ENCODE measurements at places on chromosomes 5 and 9.

DNA sequence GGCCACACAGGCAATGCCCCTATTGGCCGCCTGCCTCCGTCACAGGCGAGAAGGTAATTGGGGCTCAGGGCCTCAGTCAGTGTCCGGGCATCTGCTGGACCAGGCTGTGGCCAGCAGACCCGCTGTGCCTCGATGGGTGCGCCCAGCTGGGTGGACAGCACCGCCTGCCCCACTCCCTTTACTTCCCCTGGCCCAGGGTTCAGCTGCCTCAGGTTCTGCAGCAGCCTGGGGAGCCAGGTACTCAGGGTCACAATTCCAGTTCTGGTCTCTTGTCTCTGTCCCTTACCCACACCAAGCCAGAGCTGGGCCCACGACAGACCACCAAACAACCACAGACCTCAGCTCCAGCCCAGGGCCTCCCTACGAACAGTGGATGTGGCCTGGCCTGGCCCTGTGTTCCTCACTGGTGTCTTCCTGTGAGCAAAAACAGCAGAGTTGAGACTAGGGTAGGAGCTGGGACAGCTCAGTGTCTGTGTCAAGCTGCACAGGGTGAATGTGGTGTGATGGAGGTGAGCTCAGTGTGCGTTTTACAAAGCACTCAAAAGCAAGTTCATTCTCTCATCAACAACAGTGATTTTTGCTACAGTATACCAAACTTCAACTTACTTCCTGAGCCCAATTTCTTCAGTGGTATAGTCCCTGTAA lies 33.4 kb upstream of the SUSD3 start:
- DNase-seq = no peak

- DNase-seq = no peak
Observed at GRCh38 chr9:124390794-124391658, 24.2 kb downstream of the PSMB7 start.

DNA sequence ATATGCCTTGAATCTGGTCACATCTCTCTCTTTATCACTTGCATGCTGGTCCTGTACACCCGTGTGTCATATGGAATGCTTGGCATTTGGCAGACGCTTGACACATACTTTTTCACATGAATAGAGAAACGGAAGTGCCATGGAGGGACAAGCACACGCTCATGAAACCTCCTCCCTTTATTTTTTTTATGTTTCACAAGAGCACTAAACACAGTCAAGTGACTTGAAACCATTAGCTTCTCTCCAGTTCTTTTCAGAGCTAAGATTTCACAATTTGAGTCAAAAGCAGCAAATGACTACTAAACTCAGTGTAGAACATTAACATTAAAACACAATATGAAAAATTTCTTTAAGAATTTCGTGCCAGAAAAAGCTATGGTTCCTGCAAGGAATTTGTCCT lies 151.1 kb downstream of the DOCK2 start:
- no peak for DNase-seq

GRCh38 chr9:79641070-79641469 lies 69.3 kb downstream of the TLE4 start:
- no peak for DNase-seq

- no peak for DNase-seq
Observed at GRCh38 chr5:66602621-66603020, 6.4 kb downstream of the MAST4 start.

DNA sequence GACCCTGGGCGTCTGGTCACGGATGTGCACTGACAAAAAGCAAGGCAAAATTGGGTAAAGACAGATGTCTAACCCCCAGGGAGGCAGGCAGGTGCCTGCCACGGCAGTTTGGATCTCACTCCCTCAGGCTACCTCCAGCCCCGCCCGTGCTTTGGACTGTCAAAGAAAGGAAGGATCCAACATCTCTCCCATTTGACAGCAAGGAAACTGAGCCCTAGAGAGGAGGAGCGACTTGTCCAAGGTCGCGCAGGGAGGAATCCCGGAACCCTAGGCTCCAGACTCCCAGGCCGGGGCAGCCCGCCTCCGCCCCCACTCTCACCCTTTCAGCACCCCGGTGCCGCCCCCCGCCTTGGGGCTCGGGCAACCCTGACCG lies 376 bp downstream of the GOLGA1 start:
- no peak for DNase-seq

GRCh38 chr5:143682246-143682905 lies 129.6 kb upstream of the HMHB1 start:
- no peak for DNase-seq

DNA sequence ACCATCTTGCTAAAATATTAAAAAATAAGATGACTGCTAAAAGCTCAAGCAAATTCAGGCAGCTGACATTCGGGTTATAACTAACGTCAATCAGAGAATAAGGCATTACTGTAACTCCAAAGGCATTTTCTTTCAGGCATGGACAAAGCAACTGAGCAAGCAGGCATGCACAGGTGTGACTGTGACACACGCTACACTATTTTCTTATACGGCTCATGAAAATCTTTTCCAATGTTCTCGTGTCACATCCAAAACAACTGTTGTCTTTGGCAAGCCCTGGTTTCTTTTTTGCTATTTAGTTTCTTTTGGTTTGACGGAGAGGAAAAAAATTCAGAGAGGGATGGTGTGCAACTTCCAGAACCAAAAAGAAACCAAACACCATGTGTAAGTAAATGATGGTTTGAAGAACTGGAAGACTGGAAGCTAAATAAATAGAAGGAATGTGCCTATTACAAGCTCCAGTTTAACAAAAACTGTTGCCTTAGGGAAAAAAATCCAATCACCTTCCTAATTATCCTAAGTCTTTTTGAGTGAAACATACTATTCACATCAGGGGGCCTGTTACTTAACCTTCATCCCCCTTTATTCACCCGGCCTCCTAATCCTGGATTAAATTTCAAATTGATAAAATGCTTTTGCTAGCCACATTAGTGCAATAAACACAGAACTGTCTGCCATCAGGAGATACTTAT lies 277.6 kb downstream of the PSAT1 start:
- DNase-seq = no peak

GRCh38 chr5:73638344-73639095 lies 12.5 kb downstream of the ARHGEF28 start:
- no peak for DNase-seq

GRCh38 chr9:70901746-70902145 lies 219.7 kb downstream of the TRPM3 start:
- DNase-seq = no peak

DNA sequence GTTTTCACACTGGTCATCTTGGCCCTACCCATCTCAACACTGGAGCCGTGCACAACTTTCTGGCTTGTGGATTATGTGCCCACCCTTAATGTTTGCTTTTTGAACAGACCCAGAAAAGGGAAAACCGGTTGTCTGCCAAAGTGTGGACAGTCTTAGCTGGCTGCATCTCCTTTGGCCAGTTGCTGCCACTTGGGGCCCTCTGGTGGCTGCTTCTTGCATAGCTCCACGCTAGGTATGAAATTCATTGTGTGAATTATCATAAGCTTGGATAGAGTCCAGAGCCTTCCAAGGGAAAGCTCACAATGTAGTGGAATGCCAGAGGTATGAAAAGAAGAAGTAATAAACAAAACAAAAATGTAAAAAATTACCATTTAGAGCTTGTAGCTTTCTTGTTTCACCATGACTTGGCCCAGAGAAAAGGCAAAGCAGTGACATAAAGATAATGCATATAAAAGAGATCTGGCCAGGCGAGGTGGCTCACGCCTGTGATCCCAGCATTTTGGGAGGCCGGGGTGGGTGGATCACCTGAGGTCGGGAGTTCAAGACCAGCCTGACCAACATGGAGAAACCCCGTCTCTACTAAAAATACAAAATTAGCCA lies 12.5 kb upstream of the SLC36A3 start:
- peak; percentile 79 for DNase-seq

- no peak for DNase-seq
Observed at GRCh38 chr5:148482196-148482595, 98.4 kb downstream of the FBXO38 start.

- no peak for DNase-seq
Observed at GRCh38 chr5:147759441-147759840, 23.1 kb downstream of the JAKMIP2 start.

- DNase-seq = no peak
Observed at GRCh38 chr9:7147121-7148090, 389.6 kb downstream of the KDM4C start.

GRCh38 chr9:20692554-20692953 lies 8.5 kb downstream of the FOCAD start:
- DNase-seq = no peak

- no peak for DNase-seq
Observed at GRCh38 chr5:133552925-133553525, 59.3 kb downstream of the FSTL4 start.

DNA sequence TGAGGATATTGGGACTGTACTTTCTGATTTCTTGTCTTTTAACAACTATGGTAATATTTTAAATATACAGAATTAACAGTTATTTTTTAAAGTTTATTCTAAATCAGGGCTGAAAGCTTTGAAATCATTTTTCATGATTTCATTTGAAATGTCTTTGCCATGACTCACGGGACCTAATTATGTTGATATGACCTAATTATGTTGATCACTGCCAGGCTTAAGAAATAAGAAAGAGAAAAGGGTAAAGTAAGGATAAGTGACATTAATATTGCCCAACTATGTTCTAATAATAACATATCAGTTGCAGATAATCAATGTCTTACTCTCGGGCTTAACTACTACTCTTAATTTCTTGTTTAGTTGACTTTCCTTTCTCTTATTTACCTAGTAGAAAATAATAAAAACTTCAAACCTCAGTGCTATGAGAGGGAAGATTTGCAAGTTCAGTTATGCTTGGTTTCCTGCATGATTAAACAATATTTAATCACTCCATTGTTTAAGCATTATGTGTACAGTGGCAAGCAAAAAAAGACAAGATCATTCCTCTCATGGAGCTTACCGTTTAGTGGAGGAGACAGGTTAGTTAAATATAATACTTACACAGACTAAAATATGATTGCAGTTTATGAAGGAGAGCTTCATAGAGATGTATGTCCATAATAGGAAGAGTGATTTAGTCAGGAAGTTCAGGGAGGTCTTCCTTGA lies 67.0 kb upstream of the EIF4EBP3 start:
- DNase-seq = no peak

- no peak for DNase-seq
Observed at GRCh38 chr9:131587906-131588305, 42.6 kb downstream of the PRRT1B start.

GRCh38 chr5:77641963-77642737 lies 3.6 kb upstream of the OTP start:
- no peak for DNase-seq

DNA sequence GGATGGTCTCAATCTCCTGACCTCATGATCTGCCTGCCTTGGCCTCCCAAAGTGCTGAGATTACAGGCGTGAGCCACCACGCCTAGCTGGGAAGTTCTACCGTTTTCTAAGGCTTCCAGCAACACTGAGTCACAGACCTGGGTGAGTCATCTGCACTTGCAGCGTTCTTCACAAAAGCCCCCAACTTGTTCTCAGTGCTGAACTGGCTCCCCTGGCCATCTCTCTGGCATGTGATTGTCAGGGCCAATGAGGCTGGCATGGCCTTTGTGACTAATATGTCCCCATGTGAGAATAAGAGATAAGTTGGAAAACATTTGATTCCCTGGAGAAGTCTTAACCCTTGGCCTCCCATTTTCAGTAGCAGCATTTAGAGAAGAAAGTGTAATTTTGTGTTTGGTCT lies 124.4 kb downstream of the WDR41 start:
- DNase-seq = no peak

DNA sequence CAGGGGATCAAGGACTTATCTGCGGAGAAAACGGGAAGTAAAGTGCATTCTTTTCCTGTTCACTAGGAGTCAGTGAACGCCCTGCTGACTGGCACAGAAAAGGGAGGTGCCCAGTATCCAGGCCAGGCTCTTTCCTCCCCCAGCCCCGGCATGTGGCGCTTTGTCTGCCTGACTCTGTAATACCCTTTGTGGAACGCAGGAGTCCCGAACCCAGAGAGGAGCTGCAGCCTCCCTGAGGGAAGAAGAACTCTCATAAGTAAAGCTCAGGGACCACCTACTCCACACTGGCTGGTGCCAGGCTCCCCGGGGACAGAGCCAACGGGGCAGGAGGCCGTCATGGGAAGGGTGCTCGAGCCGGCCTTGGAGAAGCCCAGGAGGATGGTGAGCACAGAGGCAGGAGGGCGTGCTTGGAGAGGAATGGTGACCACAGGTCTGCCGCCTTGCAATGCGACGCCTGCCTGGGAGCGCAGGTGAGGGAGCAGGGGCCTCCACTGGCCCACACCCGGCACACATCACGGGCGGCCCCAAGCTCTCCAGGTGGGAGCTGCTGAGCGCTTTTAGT lies 31.5 kb downstream of the VAV2 start:
- DNase-seq = peak; percentile 68

DNA sequence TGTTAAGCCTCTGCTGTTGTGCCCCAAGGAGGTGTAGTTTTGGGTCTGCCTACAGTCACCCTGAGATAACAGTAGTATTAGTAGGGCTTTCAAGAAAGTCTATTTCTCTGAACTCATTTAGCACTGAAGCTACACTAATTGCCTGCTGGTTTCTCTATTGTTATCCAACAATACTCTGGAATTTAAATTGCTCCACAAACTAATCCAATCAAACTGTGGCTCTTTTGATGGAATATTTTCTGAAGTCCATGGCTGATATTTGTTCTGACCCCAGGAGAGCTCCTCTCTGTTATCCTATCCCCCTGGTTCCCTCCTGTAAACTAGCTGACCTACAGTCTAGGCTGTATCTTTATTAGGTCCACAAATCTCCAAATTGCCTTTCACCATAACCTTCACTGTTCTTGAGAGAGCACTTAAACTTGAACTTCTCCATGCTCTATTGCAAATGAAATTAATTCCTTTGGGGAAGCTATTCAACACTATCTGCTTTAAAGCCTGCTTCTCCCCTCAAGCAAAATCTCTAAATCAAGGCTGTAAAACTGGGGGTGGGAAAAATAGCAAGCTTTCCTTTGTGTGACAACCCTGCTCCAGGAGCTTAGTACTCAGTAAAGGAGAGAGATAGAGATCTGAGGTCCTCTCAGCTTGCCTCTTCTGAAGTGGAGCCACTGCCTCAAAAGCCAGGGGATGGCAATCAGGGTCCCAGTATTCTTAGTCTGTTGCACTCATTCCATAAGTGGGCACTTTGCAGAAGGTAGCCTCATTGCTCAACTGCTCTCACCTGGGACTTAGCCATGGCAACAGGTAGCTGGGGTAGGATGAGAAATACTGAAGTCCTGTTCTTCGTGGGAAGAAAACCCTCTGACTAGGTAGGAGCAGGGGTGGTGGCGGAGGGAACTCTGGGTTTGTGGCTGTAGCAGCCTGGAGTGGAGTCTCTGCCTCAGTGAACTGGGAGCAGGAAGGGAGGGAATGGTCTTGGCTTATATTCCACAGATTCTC lies 110.9 kb downstream of the MACIR start:
- no peak for DNase-seq
